ENCODE measurements at places on chromosomes 1 and 21. TPM values are rescaled to one million over a fixed set of nuclear protein-coding genes. Genes with fewer than 3 reads are reported as not detected.

Gene ISG15
- total RNA-seq = 86.0 TPM

Gene RGL1
- 32.2 TPM for total RNA-seq

Gene LAPTM5
- 5.1 TPM for total RNA-seq

Gene SLC25A34
- 0.68 TPM for total RNA-seq

Gene WDR77
- 37.3 TPM for total RNA-seq

Gene TTC34
- 0.44 TPM for total RNA-seq

Gene GBP1
- 18.9 TPM for total RNA-seq

Gene ANXA9
- 7.9 TPM for total RNA-seq

Gene MCOLN3
- total RNA-seq = 16.4 TPM

GRCh38 chr21:41258617-41259016 is 58.0 kb upstream of the FAM3B start:
- DNase-seq = no peak

- DNase-seq = no peak
Observed at GRCh38 chr1:59738152-59738551, 76.6 kb upstream of the HOOK1 start.

- no peak for DNase-seq
Observed at GRCh38 chr1:69290291-69290690, 277.4 kb upstream of the LRRC7 start.

DNA sequence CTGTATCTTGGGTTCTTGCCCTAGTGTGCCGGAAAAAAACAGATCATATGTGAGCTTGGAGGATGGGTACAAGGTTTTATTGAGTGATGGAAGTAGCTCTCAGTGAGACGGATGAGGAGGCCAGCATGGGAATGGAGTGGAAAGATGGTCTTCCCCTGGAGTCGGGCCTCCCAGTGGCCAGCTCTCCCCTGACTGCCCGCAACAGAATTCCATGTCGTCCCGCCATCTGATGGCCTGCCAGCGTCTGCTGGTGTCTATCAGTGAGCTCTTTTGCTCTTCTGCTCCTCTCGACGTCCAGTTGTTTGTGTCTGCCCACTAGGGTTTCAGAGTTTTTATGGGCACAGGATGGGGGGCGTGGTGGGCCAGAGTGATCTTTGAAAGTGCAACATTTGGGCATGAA is 315.2 kb upstream of the BRINP3 start:
- no peak for DNase-seq

- DNase-seq = no peak
Observed at GRCh38 chr1:37118790-37119189, 84.5 kb upstream of the GRIK3 start.

- DNase-seq = peak; percentile 25
Observed at GRCh38 chr21:43195121-43196021, 26.6 kb downstream of the CRYAA start.

- DNase-seq = no peak
Observed at GRCh38 chr1:191993549-191993948, 164.7 kb upstream of the RGS18 start.

DNA sequence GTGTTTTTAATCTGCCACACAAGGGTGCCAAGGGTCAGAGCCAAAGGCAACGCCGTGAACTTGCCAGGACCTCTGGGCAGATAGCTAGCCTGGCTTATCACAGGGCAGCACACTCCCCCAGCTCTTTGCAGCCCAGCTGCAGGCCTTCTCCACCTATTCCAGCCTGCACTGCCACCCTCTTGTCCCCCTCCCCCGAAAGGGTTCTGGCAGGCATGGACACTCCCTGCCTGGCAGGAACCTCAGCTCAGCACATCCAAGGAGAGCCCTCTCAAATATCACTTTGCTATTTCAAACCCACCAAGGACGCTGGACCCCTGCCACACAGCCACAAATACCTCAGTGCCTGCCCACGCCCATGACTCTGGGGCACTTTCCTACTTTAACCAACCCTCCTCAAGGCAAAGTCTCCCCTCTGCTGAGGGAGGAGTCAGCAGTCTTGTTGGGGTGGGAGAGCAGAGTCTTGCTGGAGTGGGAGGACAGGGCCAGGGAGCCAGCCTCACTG is 9.1 kb downstream of the SSBP3 start:
- peak; percentile 48 for DNase-seq

GRCh38 chr1:110205591-110206155 is 4.4 kb upstream of the KCNC4 start:
- DNase-seq = no peak

- DNase-seq = peak; percentile 84
Observed at GRCh38 chr1:18480315-18481189, at the start of gene KLHDC7A. Gene KLHDC7A, plus strand, starts transcription at chr1:18480930. Its CDS starts 52 bp downstream, at chr1:18480982.

DNA sequence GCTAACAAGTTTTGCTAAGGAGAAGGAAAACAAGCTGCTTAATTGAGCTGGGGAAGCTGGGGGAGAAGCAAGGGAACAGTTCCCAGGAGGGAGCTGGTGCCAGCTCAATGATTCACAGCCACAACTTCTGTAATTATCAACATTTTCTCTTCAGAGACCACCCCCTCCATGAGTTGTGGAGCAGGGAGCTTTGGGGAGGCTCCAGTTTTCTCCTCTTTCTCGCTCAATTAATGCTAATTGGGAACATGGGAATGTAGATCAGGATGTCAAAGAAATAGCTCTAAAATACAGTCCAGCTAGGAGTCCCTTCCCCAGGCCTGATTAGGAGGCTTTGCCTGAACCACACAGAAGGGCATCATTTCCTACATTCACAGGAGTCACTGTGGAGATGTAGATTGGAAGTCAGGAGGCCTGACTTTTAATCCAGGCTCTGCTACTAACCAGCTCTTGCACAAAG is 12.1 kb upstream of the MNDA start:
- no peak for DNase-seq

- DNase-seq = no peak
Observed at GRCh38 chr1:165912638-165913037, 85.2 kb downstream of the UCK2 start.

DNA sequence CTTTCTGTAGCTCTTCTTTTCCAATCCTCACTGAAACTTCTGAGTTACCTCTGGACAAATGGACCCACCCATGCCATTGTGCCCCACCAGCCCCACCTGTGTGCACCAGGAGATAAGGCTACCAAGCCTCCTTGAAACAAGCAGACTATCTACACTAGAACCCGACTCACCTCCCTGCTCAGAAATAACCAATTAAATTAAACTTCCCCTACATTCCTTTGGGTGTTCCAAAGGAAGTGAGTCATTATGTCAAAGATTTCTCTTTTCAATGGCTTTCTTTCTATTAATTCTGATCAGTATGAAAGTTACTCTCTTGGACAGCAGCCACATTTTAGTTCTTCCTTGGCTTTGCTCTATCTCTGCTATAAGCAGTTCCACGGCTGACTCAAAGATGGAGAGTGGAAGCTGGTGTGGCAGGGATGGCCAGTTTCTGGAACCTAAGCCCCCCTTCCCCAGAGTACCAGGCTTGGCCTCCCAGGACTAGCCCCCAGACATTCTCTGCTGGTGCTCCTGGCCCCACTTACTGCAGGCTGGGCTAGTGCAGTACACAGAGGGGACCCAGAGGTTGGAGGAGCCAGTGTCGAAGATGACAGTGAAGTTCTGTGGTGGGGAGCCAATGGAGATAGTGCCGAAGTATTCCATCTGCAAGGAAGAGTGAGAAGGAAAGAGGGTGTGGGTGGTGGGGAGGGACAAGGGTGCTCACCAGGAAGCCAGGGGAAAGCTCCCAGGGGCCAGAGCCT is 1.9 kb downstream of the CTSE start:
- no peak for DNase-seq

DNA sequence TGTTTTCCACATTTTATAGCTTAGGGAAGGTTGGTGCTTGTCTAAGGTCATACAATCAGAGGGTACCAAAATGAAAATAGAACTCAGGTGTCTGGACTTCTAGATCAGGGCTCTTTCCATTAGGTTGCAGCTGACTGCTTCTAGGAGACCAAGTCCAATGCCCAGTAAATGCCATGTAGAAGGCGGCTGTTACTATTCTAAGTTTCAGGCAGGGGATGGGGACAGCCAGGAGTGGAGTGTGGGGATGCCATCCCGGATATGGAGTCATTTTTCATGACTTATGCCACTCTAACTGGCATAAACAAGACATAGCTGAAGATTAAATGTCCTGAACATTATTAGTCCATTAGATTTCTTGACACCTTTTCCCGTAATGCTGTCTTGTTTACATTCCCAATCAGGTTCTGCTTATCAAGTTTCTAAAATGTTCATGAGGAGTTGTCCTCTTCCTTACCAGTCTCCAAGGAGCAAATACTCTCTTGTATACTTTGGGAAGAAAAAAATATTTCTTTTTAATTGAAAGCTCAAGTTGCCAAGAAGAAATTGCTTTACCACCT is 31.5 kb downstream of the XCL1 start:
- DNase-seq = no peak

DNA sequence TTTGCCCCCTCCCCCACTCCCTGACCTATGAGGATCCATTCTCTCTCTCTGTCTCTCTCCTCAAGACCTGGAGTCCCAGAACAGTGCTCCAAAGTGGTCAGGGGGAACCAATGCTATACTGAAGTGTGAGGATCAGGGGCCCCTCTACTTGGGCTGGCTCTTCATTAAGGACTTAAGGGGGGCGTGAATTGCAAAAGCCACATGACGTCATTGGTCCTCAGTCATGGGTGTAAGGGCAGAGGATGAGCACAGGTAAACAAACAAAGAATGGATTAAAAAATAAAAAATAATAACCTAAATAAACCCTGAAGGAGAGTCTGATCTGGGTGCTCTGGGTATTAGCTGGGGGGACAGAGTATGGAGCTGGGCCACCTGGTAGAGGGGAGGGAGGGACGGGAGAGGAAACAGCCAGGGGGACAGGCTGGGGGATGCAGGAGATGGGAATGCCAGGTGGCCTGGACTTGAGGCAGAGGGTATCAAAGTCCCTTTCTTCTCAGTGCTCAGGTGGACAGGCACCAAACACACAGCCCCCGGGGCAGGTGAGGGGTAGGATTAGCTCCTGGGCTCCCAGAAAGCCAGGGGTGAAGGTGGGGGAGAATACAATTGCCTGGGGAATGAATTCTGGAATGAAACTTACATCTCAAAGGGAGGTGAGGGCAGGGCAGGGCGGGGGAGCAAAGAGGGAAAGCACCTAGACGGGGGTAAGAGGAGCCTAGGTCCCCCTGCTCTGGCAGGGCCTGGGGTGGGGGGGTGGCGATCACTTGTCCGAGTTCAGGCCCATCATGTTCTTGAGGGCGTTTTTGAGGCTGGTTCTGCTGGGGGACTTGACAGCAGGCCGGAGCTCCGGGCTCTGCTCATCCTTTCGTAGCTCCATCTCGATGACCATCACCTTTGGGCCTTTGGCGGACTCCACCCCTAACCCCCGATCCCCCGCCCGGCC is 4.6 kb downstream of the MPZ start:
- no peak for DNase-seq

DNA sequence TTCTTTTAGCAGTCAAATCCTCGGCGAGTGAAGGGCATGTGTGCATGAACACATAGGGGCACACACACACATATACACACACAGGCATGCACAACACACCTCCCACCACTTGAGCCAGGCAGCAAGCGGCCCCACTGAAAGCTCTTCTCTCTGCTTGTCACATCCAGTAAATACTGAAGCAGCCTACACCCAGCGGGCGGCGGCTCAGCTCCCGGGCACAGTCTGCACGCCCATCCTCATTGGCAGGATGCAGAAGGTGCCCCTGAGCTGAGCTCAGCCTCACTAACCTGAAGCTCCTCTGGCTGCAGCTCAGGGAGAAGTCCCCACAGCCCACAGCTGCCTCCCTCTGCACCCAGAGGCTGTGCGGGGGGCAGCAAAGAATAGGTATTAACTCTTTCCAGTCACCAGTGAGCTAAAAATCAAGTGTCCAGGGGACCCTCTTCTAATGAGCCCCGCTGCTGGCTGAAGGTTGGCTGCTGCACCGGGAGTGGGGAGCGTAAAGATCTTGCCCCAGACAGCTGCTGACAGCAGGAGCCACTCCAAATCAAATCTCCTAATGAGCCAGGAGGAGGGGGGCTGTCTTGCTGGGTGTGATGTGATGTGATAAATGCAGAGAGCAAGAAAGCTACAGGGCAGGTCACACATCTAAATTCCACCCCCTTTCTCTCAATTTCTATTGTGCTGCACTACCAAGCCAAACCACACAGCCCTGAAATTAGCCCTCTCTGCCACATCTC is 12.5 kb downstream of the RGS8 start:
- DNase-seq = no peak

DNA sequence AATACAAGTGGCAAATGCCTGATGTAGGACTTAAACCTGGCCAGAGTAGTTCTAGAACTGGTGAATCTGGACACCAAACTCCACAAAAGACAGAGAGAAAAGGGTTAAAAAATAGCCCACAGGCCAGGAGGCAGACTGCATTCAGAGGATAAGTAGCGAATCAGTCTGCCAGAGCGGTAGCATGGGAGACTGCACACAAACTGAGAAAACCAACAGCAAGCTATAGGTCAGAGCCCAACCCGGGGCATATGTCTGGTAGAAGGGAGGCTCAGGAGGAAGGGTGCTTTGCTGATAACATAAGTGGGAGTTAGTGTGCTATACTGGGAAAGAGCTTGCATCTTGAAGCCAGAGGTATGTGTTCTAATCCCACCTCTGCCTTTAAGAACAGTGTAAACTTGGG is 4.0 kb downstream of the LRRC53 start:
- DNase-seq = no peak

DNA sequence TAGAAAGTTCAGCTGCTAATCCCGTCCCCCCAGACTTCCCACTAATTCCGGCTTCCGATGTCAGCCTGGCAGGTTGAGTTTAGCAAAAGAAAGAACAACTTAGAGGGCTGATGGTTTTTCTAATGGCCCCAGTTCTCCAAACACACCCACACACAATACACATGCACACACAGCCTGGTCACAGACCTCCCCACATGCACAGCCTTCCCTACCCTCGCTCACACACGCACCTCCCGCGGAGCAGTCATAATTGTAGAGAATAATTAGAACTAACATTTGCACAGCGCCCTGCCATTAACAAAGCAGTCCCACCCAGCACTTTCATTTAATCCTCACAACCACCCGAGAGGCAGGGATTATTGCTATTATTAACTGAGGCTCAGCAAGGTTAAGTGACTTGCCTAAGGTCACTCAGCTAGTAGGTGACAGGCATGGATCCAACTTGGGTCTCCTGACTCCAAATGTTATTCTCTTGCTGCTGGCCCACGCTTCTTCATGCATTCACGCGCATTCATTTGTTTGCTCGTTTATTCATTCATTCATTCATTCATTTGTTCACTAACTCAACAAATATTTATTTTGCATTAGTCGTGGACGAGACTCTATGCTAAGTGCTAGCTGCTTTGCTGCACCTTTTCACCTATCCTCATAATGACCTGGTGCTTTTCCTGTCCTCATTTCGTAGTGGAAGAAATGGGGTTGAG is 274.9 kb downstream of the FOXD2 start:
- DNase-seq = no peak

GRCh38 chr21:23811805-23812204 is 1795.5 kb downstream of the MRPL39 start:
- DNase-seq = no peak

GRCh38 chr1:16068356-16069270 is 4.8 kb downstream of the FAM131C start:
- peak; percentile 57 for DNase-seq

Data from hepatocyte (in vitro differentiated cells).